ENCODE measurements at places on chromosomes 7 and 10.

GRCh38 chr10:50582766-50583762 is 40.7 kb downstream of the SGMS1 start:
- DNase-seq = no peak

GRCh38 chr10:51073453-51074237 is 642 bp upstream of the PRKG1 start:
- DNase-seq = peak; percentile 42

GRCh38 chr7:40945788-40946187 is 757.1 kb downstream of the INHBA start:
- DNase-seq = no peak

- no peak for DNase-seq
Measured at GRCh38 chr10:89242345-89242684, 9.3 kb downstream of the LIPA start.

DNA sequence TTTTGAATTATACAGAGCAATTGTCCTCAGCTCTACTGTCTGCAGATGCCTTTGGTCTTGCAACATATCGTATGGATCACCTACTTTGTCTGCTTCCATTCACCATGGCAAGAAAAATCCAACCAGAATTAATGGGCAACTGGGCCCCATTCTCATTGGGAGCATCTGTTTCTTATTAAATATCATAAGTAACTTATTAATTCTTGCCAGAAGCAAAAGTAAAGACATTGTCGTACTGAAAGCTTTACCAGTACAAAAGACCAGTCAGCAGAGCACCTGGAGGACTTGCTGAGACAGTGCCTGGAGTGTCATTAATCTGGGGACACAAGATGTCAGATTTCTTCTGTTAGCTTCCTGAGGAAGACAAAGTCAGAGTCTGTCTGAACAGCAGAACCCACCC is 404.5 kb downstream of the INHBA start:
- DNase-seq = no peak

DNA sequence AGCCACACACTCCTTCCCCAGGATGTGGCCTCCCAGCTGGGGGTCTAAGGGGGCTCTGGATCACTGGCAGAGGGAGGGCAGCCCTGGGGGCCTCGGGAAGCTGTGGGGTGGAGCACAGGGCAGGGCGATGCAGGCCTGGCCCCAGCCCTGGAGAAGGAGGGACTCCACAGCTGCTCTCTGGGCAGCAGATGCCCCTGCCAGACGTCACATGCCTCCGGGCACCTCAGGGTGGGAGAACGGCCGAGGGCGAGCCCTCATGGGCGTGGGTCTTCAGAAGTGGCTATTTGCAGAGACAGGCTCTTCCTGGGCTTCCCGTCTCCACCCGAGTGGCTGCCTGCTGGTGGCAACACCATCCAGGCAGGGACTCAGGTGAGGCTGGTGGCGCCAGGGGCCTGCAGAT is 16.0 kb upstream of the ADGRA1 start:
- DNase-seq = no peak

- DNase-seq = no peak
Measured at GRCh38 chr7:156479596-156479995, 161.0 kb upstream of the RNF32 start.

DNA sequence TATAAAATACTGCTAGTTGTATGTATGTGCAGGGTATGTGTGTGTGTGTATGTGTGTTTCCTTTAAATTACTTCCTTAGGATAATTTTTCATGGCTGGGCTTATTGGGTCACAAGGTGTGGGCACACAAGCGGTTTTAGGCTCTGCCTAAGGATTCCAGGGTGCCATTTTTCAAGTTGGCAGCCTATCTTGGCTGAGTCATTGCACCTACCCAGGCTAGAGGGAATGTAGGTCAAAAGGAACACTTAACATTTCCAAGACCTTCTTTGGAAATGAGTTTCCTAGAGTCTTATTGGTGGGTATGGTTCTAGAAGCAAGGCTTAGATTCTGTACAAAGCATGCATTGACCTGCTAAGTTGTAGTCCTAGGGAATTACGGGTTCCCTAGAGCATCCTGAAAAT is 642.1 kb downstream of the LRMDA start:
- no peak for DNase-seq

GRCh38 chr10:14681305-14681704 is 93.4 kb downstream of the FAM107B start:
- DNase-seq = no peak

- no peak for DNase-seq
Measured at GRCh38 chr7:157379493-157379892, 42.7 kb downstream of the DNAJB6 start.

GRCh38 chr10:68332259-68333057 is at the start of gene PBLD:
PBLD (minus strand) TSS chr10:68332928; CDS start chr10:68306844, 26,084 bp downstream.
- peak; percentile 85 for DNase-seq

DNA sequence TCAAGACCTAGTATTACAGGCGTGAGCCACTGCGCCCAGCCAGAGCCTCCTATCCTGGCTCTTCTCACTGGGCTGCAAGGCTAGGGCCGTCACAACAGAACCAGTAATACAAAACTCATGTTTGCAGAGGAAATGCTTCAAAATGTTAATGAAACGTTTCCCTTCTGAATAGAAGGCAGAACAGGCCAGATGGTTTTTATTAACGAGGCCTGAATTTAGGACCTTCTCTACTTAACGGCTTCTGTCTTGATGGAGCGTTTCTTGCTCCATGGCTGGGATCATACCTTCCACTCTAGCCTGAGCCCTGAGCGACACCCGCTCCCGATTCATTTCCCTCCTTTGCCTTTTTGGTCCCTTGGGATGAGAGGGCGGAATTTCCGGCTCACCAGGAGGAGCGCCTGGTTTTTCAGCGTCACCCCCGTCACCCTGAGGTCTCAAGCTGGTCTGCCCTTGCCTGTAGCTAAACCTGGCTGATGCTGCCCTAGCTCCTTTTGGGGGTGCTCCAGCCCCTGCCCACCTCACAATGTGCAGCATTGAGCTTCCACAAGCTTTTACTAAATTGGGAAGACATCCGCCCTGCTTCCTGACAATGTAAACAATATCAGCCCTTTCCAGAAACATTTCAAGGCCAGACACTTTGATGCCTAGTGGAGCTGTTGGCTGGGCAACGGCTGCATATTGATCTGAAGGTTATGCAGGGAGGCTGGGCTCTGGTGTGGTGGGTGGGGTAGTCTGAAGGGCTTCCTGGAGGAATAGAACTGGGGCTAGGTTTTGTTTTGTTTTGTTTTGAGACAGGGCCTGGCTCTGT is 5.2 kb downstream of the CLIP2 start:
- DNase-seq = no peak

GRCh38 chr10:101818872-101819633 is 809 bp upstream of the OGA start:
- no peak for DNase-seq

DNA sequence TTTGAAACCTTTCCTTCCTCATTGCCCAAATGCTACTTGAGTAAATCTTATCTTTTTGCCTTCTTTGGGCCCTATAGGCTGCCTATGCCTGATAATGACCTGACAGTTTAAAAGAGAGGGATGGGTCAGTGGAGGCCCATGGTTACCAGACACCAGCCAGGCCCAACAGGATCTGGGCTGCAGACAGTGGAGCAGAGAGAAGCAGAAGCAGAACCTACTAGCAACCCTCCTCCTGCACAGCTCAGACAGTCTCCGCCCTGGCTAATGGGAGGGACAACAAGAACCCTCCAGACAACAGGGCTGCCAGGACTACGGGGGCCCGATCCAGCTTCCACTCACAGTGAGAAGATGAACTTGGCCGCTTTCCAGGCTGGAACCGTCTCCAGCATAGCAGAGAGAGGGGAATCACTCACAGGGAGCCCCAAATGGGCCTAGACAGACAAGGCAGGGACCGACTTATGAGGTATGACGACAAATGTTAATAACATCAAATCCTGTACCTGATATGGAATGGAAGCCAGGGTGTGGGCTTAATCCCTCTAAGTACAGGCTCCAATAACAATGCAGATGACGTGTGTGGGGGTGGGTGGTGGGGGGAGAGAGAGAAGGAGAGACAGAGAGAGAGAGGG is 31.7 kb upstream of the DGKI start:
- DNase-seq = no peak

- no peak for DNase-seq
Measured at GRCh38 chr10:48552946-48553564, 51.8 kb downstream of the ARHGAP22 start.

GRCh38 chr7:117659531-117660011 is 179.7 kb downstream of the CFTR start:
- DNase-seq = no peak

DNA sequence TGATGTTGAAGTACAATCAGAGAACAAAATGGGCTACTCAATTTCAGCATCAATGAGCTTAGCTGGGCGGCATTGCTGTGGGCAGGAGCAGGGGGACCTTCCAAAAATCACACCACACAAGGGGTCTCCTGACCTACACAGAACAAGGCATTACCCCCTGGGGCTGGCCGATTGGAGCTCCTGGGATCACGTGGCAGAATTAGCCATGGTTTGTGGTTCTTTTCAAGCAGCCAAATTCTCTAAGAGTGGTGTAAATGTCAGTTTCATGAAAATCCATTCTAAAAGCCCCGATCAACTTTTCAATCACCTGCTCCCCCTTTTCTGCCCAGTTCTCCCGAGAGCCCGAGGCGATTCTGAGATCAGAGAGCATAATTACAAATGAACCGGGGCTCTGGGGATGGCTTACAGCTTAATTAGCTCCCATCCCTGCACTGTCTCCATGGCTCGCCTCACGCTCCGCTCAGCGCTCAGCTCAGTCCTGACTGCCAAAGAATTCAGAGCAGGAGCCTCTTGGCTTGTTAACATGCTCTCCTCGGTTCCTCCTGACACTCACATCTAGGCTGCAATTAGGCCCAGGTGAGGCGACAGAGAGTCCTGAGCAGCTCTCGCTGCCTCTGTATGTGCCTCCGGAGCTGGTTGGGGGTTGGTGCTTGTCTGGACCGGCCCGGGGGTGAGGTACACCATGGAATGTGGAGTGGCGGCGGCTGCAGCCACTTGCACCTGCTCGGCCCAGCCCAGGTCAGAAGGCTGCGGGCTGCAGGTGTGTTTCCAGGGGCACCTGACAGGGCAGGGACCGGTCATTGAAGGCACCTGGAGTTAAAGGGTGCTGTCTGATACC is 111.8 kb downstream of the WDR11 start:
- no peak for DNase-seq

- DNase-seq = no peak
Measured at GRCh38 chr10:102819054-102819453, 18.2 kb downstream of the CYP17A1 start.

DNA sequence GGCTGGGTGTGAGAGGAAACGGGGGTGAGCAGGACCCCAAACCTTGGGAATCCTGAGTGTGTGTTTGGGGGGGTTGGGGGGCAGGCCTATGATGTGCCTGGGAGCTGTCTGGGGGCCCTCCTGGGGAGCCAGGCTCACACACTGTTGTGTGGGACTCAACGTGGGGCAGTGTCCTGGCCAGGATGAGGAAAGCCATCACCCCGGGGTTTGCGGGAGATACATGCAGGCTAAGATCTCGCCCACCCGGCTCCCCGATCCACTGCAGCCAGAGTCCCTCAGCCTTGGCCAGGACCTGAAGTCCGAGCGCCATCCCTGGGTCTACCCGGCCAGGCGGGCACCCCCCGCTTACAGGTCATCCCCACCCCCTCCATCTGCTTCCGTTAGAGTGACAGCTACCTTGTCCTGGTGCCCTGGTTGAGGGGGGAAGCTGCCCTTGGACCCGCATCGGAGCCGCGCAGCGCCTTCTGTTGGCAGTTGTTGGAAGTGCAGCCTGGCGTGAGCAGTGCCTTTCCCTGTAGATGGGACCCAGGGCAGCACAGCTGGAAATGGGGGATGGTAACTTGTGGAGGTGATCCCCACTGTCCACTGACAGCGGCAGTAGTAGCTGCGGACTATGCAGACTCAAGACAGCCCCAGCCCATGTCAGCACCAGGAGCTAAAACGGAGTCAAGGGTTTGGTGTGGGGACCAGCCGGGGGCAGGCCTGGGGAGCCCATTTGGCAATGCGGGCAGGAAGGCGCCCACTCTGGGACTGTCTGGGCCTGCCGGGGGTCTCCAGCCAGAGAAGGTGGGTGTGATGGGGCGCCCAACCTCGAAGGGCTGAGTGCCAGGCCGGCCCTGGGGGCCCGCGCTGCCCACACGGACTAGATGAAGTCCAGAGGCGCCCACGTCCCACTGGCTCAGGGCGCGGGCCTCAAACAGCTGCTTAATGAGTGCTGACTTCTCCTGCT is 885.6 kb upstream of the ZNF722 start:
- no peak for DNase-seq

- peak; percentile 65 for DNase-seq
Measured at GRCh38 chr10:129046065-129046681, 420.9 kb upstream of the MGMT start.

DNA sequence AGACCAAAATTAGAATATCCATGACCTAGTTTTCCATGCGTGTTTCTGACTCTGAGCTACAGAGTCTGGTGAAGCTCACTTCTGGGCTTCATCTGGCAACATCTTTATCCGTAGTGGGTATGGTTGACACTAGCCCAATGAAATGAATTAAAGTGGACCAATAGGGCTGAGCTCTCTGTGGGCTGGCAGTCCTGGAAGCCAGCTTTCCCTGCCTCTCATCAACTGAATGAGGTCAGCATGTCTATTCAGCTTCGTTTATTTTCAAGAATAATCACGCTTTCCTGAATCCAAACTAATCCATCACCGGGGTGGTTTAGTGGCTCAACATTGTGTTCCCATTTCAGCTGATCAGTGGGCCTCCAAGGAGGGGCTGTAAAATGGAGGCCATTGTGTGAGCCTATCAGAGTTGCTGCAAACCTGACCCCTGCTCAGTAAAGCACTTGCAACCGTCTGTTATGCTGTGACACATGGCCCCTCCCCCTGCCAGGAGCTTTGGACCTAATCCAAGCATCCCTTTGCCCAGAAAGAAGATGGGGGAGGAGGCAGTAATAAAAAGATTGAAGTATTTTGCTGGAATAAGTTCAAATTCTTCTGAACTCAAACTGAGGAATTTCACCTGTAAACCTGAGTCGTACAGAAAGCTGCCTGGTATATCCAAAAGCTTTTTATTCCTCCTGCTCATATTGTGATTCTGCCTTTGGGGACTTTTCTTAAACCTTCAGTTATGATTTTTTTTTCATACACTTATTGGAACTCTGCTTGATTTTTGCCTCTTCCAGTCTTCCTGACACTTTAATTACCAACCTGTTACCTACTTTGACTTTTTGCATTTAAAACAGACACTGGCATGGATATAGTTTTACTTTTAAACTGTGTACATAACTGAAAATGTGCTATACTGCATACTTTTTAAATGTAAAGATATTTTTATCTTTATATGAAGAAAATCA is 35.5 kb downstream of the CAV1 start:
- no peak for DNase-seq

DNA sequence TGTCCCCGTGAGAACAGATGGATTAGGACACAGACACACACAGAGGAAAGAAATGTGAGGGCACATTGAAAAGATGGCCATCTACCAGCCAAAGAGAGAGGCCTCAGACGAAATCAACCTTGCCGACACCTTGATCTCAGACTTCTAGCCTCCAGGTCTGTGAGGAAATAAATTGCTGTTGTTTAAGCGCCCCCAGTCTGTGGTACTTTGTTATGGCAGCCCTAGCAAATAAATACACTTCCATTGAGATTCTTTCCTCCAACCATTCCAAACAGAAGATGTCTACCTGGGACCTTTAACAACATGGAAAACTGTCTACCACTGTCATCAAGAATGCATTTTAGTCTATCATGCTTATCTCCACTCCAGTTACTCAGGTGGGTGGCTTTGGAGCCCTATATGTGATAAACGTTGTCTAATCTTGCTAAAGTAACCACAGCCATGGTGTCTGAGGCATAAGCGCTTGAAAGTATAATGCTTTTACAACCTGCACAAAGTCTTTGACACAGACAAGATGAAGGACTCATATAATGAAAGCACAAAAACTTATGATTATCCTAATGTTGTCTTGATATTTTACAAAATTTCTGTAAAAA is 244.3 kb downstream of the MTERF1 start:
- DNase-seq = no peak
